Stimulated activated CD4-positive, alpha-beta T cell treated with anti-CD3 and anti-CD28 coated beads, Interleukin-1b, Interleukin-23, amount 100 ng/mL, for 24 hours (primary cell): ENCODE measurements at places on chromosomes 6 and 20.

- DNase-seq: no peak
Measured at GRCh38 chr6:104540743-104541142, 319.0 kb downstream of the HACE1 start.

DNA sequence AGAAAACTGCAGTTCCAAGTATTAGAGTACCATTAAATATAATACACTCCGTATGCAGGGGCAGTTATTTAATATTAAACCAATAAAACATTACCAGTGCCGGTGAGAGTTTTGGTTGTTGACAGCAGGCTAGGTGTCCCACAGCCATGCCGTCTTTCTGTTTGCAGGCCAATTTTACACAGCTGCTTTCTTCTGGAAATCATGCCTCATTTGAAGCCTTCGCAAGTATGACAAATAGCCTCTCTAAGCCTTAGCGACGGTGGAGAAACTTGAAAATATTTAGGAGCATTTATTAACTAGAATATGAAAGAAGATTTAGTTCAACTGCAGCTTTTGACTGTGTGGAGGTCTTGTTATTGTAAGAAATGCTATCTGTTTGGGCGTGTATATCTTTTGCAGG, 226.0 kb downstream of the BMP2 start:
- no peak for DNase-seq

- no peak for DNase-seq
Measured at GRCh38 chr20:51100617-51101016, 77.7 kb upstream of the KCNG1 start.

GRCh38 chr6:100447081-100447899, 17.4 kb downstream of the SIM1 start:
- no peak for DNase-seq

- DNase-seq: no peak
Measured at GRCh38 chr6:41624621-41625380, 13.5 kb upstream of the MDFI start.

GRCh38 chr6:100678027-100678426, 203.1 kb downstream of the ASCC3 start:
- no peak for DNase-seq

- no peak for DNase-seq
Measured at GRCh38 chr20:34970846-34971560, 15.3 kb downstream of the MYH7B start.

DNA sequence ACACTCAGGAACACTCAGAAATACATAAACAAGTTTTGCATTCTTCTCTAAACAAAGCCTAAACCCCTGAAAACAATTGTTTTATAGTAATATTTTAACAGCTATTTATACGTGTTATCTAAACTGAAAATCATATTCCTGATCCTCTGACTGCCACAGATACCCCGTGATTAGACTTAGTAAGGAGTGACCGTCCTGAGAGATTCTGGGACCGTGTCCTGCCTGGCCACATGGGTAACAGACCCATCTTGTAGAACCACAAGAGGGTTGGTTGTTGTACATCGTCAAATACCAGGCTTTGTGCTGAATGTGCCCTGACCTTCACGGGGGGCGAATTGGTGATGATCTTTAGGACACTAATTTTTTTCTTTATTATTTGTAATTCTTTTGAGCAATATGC, 214.4 kb downstream of the TMEM242 start:
- DNase-seq: no peak

GRCh38 chr20:58996226-58996611, 10.8 kb downstream of the CTSZ start:
- no peak for DNase-seq

GRCh38 chr6:1781152-1781816, 171.6 kb downstream of the FOXC1 start:
- no peak for DNase-seq

GRCh38 chr6:32613475-32613874, 23.7 kb upstream of the HLA-DQA1 start:
- no peak for DNase-seq

DNA sequence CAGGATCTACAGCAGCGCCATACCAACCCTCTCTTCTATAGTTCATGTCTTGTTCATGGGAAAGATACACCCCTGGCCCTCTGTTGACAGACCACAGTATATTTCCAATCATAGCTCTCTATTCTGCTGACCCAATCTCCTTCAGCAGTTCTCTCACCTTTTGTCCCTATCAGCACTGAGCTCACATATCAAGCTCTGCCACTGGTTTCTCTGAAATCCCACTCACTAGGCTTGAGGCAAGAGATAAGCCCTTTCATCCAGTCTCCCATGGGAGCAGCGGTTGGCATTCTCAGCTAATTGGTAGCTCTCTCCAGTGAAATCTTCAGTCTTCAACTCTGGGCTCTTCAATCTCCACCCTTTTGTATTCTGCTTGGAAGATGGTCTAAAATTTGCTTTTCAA, 313.4 kb downstream of the GJA1 start:
- no peak for DNase-seq

DNA sequence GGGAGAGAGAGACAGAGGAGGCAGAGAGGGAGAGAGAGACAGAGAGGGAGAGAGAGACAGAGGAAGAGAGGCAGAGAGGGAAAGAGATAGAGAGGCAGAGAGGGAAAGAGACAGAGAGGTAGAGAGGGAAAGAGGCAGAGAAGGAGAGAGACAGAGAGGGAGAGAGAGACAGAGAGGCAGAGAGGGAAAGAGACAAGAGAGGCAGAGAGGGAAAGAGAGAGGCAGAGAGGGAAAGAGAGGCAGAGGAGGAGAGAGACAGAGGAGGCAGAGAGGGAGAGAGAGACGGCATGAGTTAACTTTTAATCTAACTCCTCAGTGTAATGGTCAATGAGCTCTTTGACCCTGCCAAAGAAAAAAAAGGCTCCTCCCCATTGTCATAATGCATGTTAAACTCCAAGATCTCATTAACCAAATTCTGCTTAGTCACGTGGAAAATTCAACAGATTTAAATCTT, 7.1 kb downstream of the ELOVL2 start:
- DNase-seq: no peak
